ENCODE measurements at places on chromosomes 6 and 20.

- no peaks in the 10 kb centered on the region for H3K36me3 ChIP-seq
- DNase-seq: no peak
- no peaks in the 10 kb centered on the region for H3K4me1 ChIP-seq
- no peaks in the 10 kb centered on the region for H3K27me3 ChIP-seq
These were observed 26.5 kb downstream of the ANKRD6 start for GRCh38 chr6:89459501-89459900.

GRCh38 chr6:69286331-69286730 is 510.5 kb downstream of the LMBRD1 start:
- H3K4me1 ChIP-seq: no peaks in the 10 kb centered on the region
- H3K4me3 ChIP-seq: no peak overlapping the region
- no peak for DNase-seq
- no peaks in the 10 kb centered on the region for H3K36me3 ChIP-seq
- H3K27ac ChIP-seq: no peak overlapping the region
- no peaks in the 10 kb centered on the region for H3K27me3 ChIP-seq

GRCh38 chr6:1315560-1316386 is 3.9 kb downstream of the FOXQ1 start:
- peaks cover 19% of the 10 kb centered on the region for H3K4me1 ChIP-seq
- peak overlapping the region; percentile 61 for H3K4me3 ChIP-seq
- DNase-seq: no peak
- no peak overlapping the region for H3K27ac ChIP-seq
- peaks cover 2% of the 10 kb centered on the region for H3K36me3 ChIP-seq

GRCh38 chr20:36099106-36099505 is 55.4 kb upstream of the EPB41L1 start:
- H3K27ac ChIP-seq: no peak overlapping the region
- peaks cover 50% of the 10 kb centered on the region for H3K4me1 ChIP-seq
- H3K4me3 ChIP-seq: no peak overlapping the region

DNA sequence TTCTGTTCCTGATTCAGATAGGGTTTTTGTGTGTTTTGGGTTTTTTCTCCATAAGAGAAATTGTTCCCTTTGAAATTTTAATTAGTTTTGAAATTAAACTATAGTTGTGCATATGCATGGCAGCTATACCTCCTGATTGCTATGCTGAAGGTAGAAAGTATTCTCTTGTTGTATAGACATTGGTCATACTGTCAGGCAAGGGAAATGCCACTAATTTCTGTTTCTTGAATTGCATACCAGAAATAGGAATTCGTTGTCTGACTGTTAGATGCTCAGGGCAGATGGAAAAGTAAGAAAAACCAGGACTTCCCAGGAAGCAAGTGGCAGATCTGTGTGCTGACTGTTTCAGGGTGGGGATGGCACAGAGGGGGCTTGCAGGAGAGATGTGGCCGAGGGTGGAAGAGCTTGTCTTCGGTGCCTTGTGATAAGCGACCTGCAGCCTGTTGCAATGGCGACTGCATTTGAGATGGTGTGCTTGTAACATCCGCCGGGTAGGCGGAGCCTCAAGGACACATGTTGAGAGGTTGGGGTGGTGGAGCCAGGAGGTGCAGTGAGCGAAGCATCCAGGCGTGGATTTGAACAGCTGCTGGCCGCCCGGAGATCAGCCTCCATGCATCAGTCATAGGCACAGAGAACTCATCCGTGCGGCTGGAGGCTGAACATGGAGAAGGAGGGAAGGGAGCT is 42.8 kb downstream of the RREB1 start:
- DNase-seq: peak; percentile 65
- no peaks in the 10 kb centered on the region for H3K36me3 ChIP-seq
- H3K27me3 ChIP-seq: no peaks in the 10 kb centered on the region

- no peaks in the 10 kb centered on the region for H3K4me1 ChIP-seq
- H3K27me3 ChIP-seq: no peaks in the 10 kb centered on the region
- DNase-seq: no peak
- H3K4me3 ChIP-seq: no peak overlapping the region
- H3K27ac ChIP-seq: no peak overlapping the region
These were observed 7.5 kb upstream of the ZSWIM1 start for GRCh38 chr20:45873409-45874103.

All from osteocyte (in vitro differentiated cells).